Vagina (tissue), 2 donors: ENCODE measurements at places on chromosomes 16 and 17. TPM values are rescaled to one million over a fixed set of nuclear protein-coding genes. Genes with fewer than 3 reads are reported as not detected.

Gene MYH13
- total RNA-seq: not detected

Gene CCL8
- total RNA-seq: 1.5 TPM

Gene NT5C
- total RNA-seq: 98.5 TPM

Gene MFAP4
- 205 TPM for total RNA-seq

Gene SDR42E2
- not detected for total RNA-seq

Gene ERN2
- total RNA-seq: not detected

Gene TOM1L1
- 17.7 TPM for total RNA-seq

Gene SLC25A10
- total RNA-seq: 2.9 TPM

Gene EVPLL
- total RNA-seq: 16.7 TPM

- H3K27me3 ChIP-seq: no peaks in the 10 kb centered on the region
- H3K36me3 ChIP-seq: no peaks in the 10 kb centered on the region
Measured at GRCh38 chr17:40419559-40420331, 2.0 kb upstream of the TOP2A start.

- no peak for DNase-seq
Measured at GRCh38 chr17:65537845-65538674, 23.4 kb downstream of the AXIN2 start.

DNA sequence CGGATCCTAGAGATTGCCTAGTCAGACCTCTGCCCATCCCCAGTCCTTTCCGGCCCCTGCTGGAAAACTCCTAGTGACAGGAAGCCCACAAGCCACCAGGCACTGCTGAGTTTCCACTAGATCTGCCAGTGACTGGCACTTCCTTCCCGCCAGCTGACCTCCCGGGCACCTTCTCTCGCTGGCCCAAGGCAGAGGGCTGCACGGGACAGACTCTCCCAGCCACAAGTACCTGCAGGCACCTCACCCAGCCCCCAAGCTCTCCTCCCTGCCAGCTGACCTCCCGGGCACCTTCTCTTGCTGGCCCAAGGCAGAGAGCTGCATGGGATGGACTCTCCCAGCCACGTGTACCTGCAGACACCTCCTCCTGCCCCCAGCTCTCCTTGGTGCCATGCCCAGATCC lies 66.3 kb upstream of the DOC2B start:
- no peaks in the 10 kb centered on the region for H3K36me3 ChIP-seq
- no peaks in the 10 kb centered on the region for H3K27me3 ChIP-seq
- no peak for DNase-seq
- H3K27ac ChIP-seq: peak overlapping the region; percentile 5
- H3K4me3 ChIP-seq: no peak overlapping the region

GRCh38 chr16:2208308-2208707 lies 2.4 kb downstream of the BRICD5 start:
- no peak overlapping the region for H3K27ac ChIP-seq
- no peak overlapping the region for H3K4me3 ChIP-seq
- peaks cover 34% of the 10 kb centered on the region for H3K4me1 ChIP-seq
- peaks cover 23% of the 10 kb centered on the region for H3K36me3 ChIP-seq

DNA sequence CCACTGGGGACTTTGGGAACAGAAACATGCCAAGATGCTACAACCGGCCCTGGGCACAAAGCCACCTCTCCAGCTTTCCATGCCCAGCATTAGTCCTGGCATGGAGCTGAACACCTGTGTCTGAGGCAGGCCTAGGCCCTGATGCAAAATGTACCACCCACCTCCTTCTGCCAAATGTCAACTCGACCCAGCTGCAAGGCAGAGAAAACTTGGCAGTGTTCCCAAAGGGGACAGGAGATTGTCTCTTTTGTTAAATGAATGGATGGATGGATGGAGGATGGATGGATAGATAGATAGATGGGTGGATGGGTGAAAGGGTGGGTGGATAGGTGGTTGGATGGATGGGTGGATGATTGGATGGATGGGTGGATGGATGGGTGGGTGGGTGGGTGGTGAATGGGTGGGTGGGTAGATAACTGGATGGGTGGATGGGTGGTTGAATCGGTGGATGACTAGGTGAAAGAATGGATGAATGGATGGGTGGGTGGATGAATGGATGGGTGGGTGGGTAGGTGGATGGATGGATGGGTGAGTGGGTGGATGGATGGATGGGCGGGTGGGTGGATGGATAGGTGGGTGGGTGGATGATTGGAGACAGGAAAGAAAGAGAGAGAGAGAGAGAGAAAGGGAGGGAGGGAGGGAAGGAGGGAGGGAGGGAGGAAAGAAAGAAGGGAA lies 73.4 kb upstream of the TNRC6C start:
- no peak for DNase-seq
- H3K36me3 ChIP-seq: no peaks in the 10 kb centered on the region
- peaks cover 54% of the 10 kb centered on the region for H3K4me1 ChIP-seq
- no peak overlapping the region for H3K4me3 ChIP-seq

DNA sequence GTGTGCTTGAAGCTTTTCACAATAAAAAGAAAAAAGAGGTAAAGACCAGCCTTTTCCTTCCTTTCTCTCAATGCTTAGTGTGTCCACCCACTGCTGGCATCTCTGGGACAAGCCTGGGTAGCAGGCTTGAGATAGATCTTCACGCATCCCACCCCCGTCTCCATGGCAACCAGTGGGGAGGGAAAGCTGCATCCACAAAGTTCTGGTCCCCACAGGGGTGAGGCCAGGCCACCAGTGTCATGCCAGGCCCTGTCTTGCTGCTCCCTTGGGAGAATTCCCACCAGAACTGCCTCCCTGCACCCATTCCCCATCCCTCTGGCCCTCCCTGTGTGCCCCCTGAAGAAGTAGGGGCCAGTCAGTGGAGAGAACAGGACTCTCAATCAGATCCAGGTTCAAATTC lies 259.9 kb downstream of the MRTFB start:
- H3K4me1 ChIP-seq: peaks cover 7% of the 10 kb centered on the region

DNA sequence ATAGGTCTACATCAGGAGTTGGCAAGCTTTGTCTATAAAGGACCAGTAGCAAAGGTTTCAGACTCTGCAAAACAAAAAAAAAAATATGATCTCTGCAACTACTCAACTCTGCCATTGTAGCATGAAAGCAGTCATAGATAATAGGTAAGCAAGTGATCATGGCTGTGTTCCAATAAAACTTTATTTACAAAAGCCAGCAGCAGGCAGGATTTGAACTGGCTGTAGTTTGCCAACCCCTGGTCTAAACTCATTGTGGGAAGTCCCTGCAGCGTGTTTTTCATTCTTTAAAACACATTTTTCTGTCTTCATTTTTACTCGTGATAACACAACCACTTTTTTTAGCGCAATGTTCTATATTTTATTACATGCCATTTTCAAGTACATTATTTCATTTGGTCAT lies 127.5 kb upstream of the COX10 start:
- no peak overlapping the region for H3K27ac ChIP-seq
- no peaks in the 10 kb centered on the region for H3K36me3 ChIP-seq
- no peak overlapping the region for H3K4me3 ChIP-seq
- no peaks in the 10 kb centered on the region for H3K4me1 ChIP-seq

- peak overlapping the region; percentile 97 for H3K4me3 ChIP-seq
- H3K4me1 ChIP-seq: peaks cover 36% of the 10 kb centered on the region
- no peaks in the 10 kb centered on the region for H3K27me3 ChIP-seq
- peak overlapping the region; percentile 95 for H3K27ac ChIP-seq
- H3K36me3 ChIP-seq: peaks cover 10% of the 10 kb centered on the region
Measured at GRCh38 chr16:67935101-67935401, 1.6 kb downstream of the PSMB10 start.

- no peaks in the 10 kb centered on the region for H3K27me3 ChIP-seq
- H3K27ac ChIP-seq: no peak overlapping the region
- no peak overlapping the region for H3K4me3 ChIP-seq
- H3K36me3 ChIP-seq: no peaks in the 10 kb centered on the region
Measured at GRCh38 chr16:77169650-77170236, 21.2 kb upstream of the MON1B start.

- no peaks in the 10 kb centered on the region for H3K36me3 ChIP-seq
- no peak for DNase-seq
- H3K27me3 ChIP-seq: no peaks in the 10 kb centered on the region
- no peak overlapping the region for H3K4me3 ChIP-seq
- H3K4me1 ChIP-seq: no peaks in the 10 kb centered on the region
- no peak overlapping the region for H3K27ac ChIP-seq
Measured at GRCh38 chr17:14886200-14886739, 378.9 kb downstream of the PMP22 start.

DNA sequence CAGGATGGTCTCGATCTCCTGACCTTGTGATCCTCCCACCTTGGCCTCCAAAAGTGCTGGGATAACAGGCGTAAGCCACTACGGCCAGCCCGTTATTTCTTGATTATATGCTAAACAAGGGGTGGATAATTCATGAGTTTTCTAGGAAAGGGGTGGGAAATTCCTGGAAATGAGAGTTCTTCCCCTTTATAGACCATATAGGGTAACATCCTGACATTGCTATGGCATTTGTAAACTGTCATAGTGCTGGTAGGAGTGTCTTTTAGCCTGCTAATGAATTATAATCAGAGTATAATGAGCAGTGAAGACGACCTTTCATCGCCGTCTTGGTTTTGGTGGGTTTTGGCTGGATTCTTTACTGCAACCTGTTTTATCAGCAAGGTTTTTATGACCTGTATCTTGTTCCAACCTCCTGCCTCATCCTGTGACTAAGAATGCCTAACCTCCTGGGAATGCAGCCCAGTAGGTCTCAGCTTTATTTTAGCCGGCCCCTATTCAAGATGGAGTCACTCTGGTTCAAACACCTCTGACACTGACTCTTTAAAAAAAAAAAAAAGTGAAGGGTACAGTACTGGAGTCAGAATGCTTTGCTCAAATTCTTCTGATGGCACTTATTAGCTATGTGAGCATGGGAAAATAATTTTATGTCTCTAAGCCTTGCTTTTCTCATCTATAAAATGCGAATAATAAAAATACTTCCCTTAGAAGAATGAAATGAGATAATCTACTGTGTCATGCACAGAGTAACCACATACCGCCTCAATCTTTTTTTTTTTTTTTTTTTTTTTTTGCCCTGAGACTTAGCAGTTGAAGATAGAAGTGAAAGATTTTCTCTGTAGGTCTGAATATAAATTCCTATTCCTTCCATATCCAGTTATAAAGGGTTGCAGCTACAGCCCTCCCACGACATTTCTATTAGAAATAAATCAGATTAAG lies 5.1 kb upstream of the CALCOCO2 start:
- DNase-seq: no peak
- no peaks in the 10 kb centered on the region for H3K4me1 ChIP-seq
- H3K36me3 ChIP-seq: no peaks in the 10 kb centered on the region
- no peak overlapping the region for H3K27ac ChIP-seq
- H3K27me3 ChIP-seq: no peaks in the 10 kb centered on the region

DNA sequence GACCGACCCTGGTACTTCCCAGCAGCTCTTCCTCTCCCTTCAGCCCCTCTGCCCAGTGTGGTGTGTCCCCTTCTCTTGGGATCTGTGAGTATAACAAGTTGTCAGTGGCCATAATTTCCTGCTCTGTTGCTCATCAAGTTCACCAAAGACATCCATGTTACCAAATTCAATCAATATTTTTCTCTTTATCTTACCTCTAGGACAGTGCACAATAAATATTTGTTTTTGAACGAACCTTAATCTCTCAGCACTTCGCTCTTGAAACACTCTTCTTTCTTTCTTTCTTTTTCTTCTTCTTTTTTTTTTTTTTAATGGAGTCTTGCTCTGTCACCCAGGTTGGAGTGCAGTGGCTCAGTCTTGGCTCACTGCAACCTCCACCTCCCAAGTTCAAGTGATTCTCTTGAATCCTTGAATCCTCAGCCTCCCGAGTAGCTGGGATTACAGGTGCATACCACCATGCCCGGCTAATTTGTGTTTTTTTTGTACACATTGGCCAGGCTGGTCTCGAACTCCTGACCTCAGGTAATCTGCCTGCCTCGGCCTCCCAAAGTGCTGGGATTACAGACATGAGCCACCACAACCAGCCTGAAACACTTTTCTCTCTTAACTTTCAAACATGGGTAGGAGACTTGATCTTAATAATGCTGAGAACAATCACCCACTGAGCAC lies 2.7 kb upstream of the UMOD start:
- H3K27ac ChIP-seq: no peak overlapping the region
- H3K4me3 ChIP-seq: no peak overlapping the region

GRCh38 chr17:11144358-11145233 lies 96.4 kb upstream of the SHISA6 start:
- H3K4me3 ChIP-seq: no peak overlapping the region
- no peak overlapping the region for H3K27ac ChIP-seq
- H3K27me3 ChIP-seq: no peaks in the 10 kb centered on the region
- no peaks in the 10 kb centered on the region for H3K36me3 ChIP-seq

GRCh38 chr16:89116341-89117226 lies 22.9 kb downstream of the ACSF3 start:
- no peak for DNase-seq
- no peaks in the 10 kb centered on the region for H3K27me3 ChIP-seq
- H3K36me3 ChIP-seq: no peaks in the 10 kb centered on the region
- no peak overlapping the region for H3K4me3 ChIP-seq
- H3K27ac ChIP-seq: no peak overlapping the region

DNA sequence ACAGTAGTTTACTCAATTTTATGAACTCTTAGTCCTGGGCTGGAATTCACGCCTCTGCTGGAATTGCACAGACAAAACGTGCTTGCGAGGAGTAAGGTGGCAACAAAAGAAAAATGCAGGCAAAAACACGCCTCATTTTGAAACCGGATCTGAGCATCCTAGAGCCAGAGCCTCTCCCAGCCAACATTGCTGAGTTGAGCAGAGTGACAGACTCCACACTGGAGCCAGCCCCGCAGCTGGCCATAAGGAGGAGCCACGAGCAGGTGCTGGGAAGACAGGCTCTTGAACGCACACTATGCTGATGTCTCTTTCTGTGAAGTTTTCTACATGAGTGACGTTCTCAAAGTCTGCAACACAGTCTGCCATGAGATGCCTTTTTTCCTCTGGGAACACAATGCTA lies 14.6 kb upstream of the HSBP1 start:
- no peak overlapping the region for H3K27ac ChIP-seq
- no peak for DNase-seq
- H3K4me3 ChIP-seq: no peak overlapping the region
- H3K36me3 ChIP-seq: no peaks in the 10 kb centered on the region
- H3K4me1 ChIP-seq: no peaks in the 10 kb centered on the region

DNA sequence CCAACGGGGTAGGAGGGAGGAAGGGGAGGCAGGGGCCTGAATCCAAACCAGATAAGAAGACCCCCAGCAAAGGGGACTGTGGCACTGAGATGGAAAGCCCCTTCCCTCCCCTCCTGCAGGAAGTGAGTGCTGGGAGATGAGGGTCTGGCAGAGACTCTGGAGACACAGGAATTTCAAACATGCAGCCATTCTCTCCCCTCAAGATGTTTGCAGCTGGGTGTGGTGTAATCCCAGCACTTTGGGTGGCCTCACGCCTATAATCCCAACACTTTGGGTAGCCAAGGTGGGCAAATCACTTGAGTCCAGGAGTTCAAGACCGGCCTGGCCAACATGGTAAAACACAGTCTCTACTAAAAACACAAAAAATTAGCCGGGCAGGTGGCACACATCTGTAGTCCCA lies 33.9 kb upstream of the FAAP100 start:
- H3K4me1 ChIP-seq: no peaks in the 10 kb centered on the region
- no peak overlapping the region for H3K4me3 ChIP-seq
- no peaks in the 10 kb centered on the region for H3K27me3 ChIP-seq
- DNase-seq: no peak
- H3K36me3 ChIP-seq: no peaks in the 10 kb centered on the region

DNA sequence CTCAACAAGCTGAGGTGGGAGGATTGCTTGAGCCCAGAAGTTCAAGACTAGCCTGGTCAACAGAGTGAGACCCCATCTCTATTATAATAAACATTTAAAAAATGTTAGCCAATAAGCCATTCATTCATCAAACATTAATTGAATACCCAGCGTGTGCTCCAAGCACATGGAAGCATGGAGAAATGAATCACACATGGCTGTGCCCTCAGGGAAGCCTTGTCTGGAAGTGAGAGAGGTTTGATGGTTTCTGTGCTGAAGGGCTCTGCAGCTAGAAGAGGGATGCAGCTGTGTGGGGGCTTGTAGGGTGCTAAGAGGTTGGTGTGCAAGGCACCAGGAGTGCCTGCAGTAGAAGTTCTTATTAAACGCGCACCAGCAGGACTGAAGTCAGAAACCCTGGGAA lies 11.2 kb downstream of the CYB5D2 start:
- no peak overlapping the region for H3K4me3 ChIP-seq
- H3K4me1 ChIP-seq: no peaks in the 10 kb centered on the region
- DNase-seq: no peak
- H3K27ac ChIP-seq: no peak overlapping the region
- H3K27me3 ChIP-seq: no peaks in the 10 kb centered on the region
- H3K36me3 ChIP-seq: peaks cover 26% of the 10 kb centered on the region
